Naive thymus-derived CD4-positive, alpha-beta T cell (primary cell): ENCODE measurements at places on chromosomes 5 and 9. TPM values are rescaled to one million over a fixed set of nuclear protein-coding genes. Genes with fewer than 3 reads are reported as not detected.

DNA sequence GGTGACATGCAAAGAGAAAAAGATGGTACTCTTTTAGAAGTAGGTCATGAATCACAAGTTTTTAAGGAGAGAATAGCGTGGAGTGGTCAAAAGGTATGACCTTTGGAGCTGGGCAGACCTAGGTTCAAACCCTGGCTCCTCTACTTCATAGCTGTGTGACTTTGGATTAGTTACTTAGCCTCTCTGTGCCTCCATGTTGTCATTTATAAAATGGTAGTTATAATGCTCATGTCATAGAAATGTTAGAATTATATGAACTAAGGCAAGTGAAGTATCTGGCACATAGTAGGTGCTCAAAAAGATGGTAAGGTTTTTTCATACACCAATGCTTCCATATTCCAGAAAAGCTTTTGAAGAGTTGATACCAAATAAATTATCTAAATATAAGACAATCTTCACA, 7.3 kb downstream of the F2R start:
- DNase-seq: no peak

GRCh38 chr9:126371007-126371870, 44.6 kb downstream of the MVB12B start:
- no peak for DNase-seq

DNA sequence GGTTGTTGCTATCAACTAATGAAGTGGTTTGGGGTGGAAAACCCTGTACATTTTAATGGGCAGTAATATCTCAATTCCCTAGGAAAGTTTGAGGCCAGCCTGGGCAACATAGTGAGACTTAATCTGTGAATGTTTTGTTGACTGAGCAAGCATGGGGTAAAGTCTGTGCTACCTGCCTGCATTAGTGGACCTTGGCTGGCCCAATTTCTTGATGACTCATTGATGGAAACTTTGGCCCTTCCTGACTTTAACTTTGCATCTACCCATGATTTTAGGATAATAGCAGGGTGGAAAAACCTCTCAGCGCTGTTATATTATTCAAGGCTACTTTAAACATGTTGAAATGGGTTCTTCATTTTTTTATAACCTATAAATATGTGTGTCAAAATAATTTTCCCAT, 389.4 kb upstream of the RORB start:
- DNase-seq: no peak

GRCh38 chr5:171168171-171168570, 140.9 kb upstream of the TLX3 start:
- DNase-seq: no peak

DNA sequence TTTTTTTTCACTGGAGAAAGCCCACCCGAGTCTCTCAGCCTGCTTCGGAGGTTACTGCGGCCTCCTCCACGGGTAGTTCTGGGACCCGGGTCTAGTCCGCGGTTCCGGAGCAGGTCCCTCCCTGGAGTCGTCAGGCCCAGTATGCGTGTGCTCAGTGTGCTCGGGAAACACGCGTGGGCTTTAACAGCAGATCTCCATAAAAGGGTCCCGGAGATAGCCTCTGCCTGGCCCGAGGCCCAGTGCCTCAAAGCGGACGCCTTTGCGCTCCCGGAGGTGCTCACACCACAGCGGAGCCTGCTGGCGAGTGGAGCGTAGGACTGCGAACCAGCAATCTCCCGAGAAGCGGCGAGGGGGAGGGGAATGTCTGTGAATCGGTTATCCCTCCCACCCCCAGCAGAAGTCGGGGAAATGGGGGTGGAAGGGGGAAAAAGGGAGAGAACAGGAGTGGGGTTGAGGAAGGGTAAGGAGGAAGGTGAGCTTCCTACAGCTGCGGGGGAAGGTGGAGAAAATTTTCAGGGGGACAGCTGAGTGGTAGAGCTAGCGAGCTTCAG, 28.7 kb downstream of the CDKN2A start:
- DNase-seq: peak; percentile 53

GRCh38 chr5:157651623-157652376, 438 bp downstream of the SOX30 start:
- DNase-seq: peak; percentile 78

- DNase-seq: no peak
Observed at GRCh38 chr5:135452321-135453030, at the start of gene TIFAB. TIFAB (minus strand) TSS chr5:135452351; CDS start chr5:135449939, 2,412 bp downstream.

- peak; percentile 58 for DNase-seq
Observed at GRCh38 chr5:75057561-75057960, 5.2 kb upstream of the GCNT4 start.

GRCh38 chr5:67857502-67857901, 358.1 kb upstream of the PIK3R1 start:
- DNase-seq: no peak

- DNase-seq: no peak
Observed at GRCh38 chr9:27489087-27489876, 34.8 kb upstream of the IFNK start.

DNA sequence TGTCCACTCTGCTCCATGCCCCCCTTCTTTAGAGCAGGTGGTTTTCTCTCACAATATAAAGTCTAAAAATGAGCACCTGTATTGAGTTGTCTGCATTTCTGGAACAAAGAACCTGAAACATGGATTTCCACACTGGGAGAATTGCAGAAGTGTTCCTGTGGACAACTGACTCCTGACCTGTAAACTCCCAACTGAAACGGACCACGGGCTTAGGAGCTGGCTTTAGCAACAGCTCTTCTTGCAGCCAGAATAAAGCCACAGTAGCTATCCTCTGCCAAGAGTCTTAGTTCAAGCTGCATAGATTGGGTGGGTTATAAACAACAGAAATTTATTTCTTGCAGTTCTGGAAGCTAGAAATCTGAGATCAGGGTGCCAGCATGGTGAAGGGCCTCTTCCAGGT, 194.7 kb downstream of the DTWD2 start:
- no peak for DNase-seq

- no peak for DNase-seq
Observed at GRCh38 chr9:129562514-129562913, 58.4 kb downstream of the C9orf50 start.

- DNase-seq: no peak
Observed at GRCh38 chr5:77129391-77129990, 42.4 kb upstream of the ZBED3 start.

DNA sequence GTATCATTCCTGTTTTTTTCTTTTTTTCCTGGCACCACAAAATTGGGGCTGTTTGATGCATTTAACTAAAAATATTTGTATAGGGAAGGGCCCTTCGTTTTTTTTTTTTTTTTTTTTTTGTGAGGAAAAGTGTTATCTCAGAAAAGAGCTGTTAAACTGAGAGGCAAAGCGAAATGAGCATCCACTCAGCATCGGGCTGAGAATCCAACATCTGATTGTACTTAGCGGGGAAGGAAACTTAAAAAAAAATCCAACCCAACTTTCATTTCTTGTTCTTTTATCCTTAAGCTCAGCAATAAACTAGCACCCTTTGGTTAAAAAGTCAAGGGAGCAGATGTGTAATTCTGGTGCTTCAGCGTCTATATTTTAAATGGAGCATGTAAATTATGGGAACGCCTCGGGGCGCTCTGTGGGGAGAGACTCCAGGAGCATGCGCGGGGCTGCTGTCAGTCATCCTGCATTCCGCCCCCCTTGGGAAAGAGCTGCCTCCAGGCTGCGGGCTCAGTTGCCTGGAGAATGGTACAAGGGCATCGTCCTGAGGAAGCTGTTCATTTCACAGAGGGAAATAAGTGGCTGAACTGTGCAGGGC, 33.3 kb downstream of the DMRT2 start:
- no peak for DNase-seq

DNA sequence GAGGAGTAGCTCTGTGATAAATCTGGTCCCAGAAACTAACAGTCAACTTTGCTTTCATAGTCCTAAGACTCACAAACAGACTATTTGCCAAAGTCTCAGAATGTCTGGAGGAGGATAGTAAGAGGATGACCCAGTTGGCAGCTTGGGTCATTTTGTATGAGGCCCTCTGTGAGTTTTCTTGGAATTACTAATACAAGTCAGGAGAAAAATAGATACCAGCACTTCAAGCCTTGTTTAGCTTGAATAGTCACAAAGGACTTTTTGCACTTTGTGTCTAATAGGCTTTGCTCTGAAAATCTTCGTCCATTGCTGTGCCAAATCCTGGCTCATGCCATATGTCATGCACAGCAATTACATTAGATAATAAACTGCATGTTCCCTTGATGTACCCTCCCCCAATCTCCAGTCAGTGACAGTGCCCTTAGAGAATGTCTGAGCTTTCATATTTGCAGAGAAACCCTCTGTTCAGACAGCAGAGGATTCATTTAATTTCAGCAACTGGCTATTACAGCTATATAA, 612.8 kb downstream of the CSNK1G3 start:
- DNase-seq: no peak

UNC5A gene
- total RNA-seq: not detected
